NCI-H446 (cell line): ENCODE measurements at places on chromosomes 1 and 21.
A peak's percentile ranks its signal among the peaks of the same experiment; 100 is the strongest.

- DNase-seq: no peak
These were observed 183.1 kb upstream of the IVNS1ABP start for GRCh38 chr1:185500001-185500626.

DNA sequence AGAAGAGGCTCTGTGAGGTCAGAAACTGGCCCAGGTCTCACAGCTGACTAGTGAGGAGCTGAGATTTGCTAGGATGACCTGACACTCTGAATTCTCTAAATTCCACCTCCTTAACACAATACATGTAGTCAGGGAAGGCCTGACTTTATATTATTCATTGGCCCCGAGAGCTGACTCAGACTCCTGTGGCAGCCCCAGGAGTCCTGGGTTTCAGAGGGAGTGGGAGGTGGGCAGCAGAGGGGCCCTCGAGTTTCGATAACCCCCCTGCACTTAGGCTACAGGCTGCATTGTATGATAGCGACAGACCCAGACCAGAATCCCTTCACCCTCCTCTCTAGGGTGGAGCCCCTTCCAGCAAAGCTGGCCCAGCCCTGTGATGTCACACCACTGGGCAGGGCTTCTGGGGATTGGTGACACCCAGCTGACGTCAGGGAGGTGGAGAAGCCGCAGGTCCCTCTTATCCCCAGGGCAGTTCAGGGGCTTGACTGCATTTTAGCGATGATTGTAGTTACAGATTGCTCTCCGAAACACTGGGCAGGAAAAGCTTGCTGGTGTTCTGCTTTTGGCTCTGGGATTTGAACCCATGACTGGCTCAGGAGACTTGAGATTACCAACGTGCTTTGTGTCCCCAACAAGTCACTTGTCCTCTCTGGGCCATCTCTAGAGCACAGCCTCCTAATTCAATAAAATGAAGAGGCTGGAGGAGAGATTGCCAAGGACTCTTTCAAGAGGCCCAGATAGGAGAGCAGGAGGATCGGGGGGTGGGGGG, 17.0 kb upstream of the GPR37L1 start:
- no peak for DNase-seq

DNA sequence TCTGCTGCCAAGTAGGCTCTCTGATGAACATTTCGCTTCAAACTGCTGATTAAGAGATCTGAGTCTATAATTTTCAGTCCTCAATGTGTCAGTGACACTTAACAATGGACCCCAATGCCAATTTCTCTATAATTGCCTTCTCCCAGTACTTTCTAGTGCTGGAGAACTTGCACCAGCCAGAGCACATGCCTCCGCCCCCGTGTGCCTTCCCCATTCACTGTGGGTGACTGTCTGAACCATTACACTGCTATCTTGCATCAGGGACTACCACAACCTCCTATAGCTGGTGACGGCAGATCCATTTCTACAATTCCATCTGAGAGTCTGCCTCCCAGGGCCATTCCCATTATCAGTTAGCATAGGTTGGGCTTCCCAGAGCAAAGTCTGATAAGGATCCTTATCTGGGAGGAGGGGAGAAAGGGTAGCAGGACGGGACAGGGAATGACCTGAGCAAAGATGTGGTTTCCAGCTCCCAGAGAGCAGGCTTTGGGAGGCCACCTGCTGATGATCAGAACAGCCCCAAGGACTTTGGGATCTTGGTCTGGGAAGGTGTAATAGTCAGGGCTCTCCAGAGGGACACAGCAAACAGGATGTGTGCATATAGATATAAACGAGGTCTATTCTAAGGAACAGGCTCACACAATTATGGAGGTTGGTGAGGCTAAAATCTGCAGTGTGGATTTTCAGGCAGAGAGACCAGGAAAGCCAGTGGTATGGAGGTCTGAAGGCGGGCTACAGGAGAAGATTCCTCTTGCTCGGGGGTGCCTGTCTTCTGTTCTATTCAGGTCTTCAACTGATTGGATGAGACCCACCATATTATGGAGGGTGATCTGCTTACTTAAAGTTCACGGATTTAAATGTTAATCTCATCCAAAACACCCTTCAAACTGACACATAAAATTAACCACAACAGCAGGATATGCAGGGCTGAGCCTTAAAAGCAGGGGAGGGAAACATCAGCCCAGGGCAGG, 238.2 kb downstream of the PTPRU start:
- no peak for DNase-seq

DNA sequence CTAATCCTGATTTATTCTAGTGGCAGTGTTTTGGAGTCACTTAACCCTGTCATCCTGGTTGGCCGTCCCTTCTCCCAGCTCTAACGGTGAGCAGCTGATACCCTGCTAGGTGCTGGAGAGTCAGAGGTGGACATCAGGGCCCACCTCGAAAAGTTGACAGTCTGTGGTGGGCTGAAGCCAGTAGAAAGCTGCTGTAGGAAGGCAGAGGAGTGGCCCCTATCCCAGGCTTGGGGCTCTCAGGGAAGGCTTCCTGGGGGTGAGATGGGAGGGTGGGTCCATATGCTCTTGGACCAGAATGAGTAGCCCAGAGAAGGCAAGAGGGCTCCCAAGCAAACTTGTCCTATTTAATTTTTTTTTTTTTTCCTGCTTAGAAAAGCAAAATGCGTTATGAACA, 475 bp upstream of the RPL5 start:
- DNase-seq: no peak

DNA sequence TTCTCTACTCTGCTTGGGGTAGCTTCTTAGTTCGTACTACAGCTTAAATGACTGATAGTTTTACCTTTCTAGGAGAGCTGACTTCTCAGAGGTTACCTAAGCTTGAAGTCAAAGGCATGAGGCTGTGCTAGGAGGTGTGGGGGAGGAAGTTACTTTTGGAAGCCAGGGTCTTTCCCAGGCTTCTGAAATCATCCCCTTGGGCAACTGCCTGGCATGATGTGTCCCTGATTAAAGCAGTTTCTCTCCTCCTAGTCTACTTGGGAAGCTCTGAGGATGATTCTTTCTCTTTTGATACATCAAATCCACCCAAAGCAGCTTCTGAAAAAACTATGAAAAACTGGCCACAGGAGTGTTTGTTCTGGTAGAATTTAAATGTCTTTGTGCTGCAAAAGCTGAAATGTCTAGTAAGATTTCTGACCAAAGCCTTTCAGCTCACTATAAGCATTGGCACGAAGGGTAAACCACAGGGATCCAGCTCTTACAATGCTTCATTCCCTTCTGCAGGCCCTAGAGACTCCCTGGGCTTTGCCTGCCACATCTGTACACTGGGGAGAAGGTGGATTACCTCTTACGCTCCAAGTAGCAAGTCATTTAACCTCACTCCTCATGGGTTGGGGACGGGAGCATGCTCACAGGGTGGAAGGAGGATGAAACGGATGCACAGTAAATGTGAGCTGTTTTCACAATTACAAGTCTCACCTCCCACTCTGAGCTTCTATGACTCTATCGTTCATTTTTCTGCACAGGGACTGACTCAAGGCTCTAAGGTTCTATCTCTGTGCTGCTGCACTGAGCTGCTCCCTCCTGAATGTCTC, 59.6 kb downstream of the RUNX1 start:
- DNase-seq: no peak

DNA sequence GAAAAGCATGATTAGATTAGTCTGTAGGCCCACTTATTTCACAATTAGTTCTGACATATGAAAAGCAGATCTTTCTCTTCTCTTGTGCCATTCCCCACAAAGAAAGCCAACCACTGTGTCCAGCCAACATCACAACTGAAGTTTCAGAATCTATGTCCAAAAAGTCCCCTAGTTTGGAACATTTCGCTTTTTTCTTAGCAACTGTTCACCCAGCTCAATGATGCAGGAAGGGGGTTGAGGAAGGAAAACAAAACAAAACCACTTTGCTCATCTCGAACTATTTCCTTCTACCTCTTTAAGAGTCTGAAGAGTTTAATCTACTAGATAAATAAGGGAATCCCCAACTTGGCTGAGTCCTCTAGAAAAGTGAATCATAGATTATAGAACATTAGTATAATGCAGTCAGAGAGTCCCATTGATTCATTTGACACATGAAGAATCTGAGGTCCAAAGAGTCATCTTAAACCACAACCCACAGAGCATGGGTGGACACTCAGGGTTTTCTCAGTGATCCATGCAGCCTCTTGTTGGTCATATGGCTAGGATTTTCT, 159.3 kb upstream of the SGIP1 start:
- DNase-seq: no peak

- DNase-seq: no peak
These were observed 479.3 kb upstream of the RUNX1 start for GRCh38 chr21:35528116-35529042.

DNA sequence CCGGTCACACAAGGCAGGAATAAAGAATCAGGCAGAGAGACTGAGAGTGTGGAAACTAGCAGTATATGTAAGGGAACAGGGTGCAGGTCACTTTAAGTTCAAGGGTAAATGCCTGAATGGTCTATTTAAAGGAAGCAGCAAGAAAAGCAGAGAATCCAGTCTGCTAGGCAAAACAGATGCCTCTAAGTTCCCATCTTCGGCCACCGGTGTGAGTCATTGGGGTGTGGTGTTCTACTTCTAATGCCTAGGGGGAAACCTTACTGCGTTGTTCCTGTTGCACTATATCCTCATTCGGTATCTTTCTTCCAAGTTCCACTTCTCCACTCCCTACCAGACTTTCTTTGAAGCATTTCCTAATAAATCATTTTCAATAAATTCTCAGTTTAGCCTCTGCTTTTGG, 259.9 kb downstream of the HHIPL2 start:
- DNase-seq: no peak

DNA sequence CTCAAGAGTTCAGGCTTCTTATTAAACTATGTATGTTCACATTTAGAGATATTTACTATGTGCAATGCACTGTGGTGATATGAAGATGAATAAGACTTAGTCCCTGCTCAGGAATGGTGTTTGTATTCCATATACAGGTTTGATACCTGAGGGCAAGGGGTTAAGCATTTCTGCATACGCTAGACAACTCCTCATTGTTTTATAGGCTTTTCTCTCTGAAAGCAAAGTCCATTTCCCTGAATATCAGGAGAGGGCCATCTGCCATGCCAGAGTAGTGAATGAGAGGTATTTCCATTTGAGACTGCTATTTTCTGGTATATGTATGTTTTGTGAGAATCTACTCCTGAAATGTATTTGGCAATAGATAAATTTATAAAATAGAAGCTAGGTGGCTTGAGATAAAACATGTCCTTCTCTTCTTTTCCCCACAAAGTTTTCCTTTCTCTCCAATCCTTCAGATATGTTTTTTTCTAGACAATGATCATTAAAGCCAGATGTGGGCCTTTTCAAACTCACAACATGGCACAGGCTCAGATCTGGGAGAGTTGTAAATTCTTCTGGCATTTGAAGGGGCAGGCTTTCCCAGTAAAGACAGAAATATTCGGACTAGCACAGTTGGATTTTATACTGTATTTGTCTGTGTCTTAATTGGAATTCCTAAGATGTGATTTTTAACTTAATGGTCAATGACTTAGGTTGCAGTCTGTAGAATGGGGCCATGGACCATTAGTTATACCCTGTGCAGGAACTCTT, 73.3 kb upstream of the WDR26 start:
- no peak for DNase-seq

GRCh38 chr1:43554444-43554992, 23.8 kb downstream of the PTPRF start:
- DNase-seq: peak; percentile 3

- no peak for DNase-seq
These were observed 6.8 kb upstream of the IFNAR1 start for GRCh38 chr21:33317786-33318486.

- no peak for DNase-seq
These were observed 9.0 kb upstream of the IFFO2 start for GRCh38 chr1:18965206-18966173.

GRCh38 chr1:198612471-198613260, 26.2 kb upstream of the PTPRC start:
- no peak for DNase-seq

DNA sequence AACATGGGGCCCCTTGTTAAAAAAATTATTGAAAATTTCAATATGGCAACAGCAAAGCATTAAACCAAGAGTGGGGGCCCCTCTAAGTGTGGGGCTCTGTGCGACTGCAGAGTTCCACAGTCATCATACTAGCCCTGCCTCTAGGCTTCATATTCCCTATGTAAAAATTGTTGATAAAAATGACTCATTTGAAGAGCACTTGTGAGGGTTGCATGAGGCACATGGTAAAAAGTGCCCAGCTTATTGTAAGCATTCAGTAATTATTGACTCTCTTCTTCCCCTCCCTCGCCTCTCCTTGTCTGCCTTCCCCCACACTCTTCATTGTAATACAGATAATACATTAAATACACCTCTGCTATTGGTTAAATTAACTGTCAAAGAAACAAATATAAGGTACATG, 86.7 kb upstream of the PTBP2 start:
- DNase-seq: no peak

DNA sequence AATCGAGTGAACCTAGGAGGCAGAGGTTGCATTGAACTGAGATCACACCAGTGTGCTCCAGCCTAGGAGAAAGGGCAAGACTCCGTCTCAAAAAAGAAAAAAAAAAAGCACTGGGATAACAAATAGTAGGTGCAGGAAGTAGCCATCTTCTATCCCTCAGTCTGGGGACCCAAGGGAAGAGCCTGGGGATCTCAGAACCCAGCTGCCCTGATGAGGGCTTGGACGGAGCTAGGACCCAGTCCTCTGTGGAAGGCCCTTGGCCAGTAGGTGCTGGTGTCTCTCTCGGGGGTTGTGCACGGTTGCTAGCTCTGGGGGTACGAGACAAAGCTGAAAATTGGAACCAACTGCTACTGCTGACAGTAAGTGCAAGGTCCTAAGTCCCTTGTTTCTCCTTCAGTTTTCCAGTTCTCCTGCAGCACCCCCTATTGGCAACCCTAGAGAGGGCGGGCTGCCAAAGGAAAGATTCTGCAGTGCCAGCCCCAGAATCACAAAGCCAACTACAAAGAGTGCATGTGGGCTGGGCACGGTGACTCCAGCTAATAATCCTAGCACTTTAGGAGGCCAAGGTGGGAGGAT, 57.6 kb upstream of the KIF1B start:
- DNase-seq: peak; percentile 84

DNA sequence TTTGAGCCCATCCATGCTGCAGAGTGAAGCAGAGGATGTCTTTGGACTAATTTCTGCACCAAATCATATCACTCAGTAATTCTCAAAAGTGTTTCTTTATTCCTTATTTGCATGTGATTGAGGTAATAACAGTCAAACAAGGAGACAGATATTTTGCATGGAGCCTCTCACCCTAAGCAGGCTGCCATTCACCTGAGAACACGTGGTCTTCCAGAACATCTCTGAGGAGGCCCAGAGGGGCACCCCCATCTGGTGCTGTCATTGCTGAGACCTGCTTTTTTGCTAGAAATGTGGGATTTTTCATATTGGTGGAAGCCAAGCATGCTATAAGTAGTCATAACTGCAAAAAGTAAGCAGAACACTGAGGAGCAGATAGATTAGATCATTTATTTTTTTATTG, 7.7 kb downstream of the SLC37A1 start:
- DNase-seq: no peak

DNA sequence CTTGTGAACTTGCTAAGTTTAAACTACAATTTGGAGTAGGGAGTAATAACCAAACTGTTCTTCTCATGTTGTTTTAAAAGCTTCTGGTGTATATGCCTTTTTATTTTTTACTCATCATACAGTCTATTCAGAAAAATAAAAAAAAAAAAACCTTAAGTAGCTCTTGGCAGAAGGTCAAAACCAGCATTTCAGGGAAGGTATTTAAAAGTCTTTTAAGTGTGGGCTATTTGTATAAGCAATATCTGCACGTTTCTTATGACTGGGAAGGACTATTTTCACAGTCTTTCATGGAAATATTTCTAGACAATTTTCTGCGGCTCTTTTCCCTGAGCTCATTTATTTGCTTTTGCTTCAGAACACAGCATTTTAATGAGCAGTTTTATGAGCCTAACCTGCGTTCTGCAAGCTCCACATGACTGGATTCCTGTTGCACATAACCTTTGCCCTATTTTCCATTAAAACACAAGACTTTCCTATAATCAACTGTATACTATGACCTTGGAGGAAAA, 60.9 kb upstream of the C1orf105 start:
- DNase-seq: peak; percentile 42

GRCh38 chr1:226975259-226976250, 35.5 kb downstream of the COQ8A start:
- no peak for DNase-seq
